Naive thymus-derived CD8-positive, alpha-beta T cell (primary cell): ENCODE measurements at places on chromosomes 7 and 10. TPM values are rescaled to one million over a fixed set of nuclear protein-coding genes. Genes with fewer than 3 reads are reported as not detected.

MPP7 gene
- 26.6 TPM for total RNA-seq

TUBB8 gene
- total RNA-seq = not detected

CALML5 gene
- not detected for total RNA-seq

SPDYE11 gene
- not detected for total RNA-seq

ARPC1B gene
- 165 TPM for total RNA-seq

STARD3NL gene
- 12.8 TPM for total RNA-seq

DLX5 gene
- total RNA-seq = not detected

LRRC4 gene
- 0.22 TPM for total RNA-seq

ATG9B gene
- 42.2 TPM for total RNA-seq

STEAP4 gene
- total RNA-seq = not detected

TMEM229A gene
- total RNA-seq = not detected

CALN1 gene
- not detected for total RNA-seq

CCDC172 gene
- total RNA-seq = not detected

AKR1C1 gene
- 3.4 TPM for total RNA-seq

CH25H gene
- not detected for total RNA-seq

FGL2 gene
- total RNA-seq = 6.1 TPM

FKBP6 gene
- not detected for total RNA-seq

DENND2A gene
- 0.10 TPM for total RNA-seq

TAC1 gene
- total RNA-seq = not detected

TRA2A gene
- total RNA-seq = 155 TPM

AKR1D1 gene
- not detected for total RNA-seq

PRXL2A gene
- 11.6 TPM for total RNA-seq

MRLN gene
- total RNA-seq = not detected

GOT1 gene
- total RNA-seq = 14.7 TPM

PNLIPRP2 gene
- total RNA-seq = not detected

PIK3AP1 gene
- total RNA-seq = 5.2 TPM

PRSS37 gene
- not detected for total RNA-seq

BAMBI gene
- 0.19 TPM for total RNA-seq

CFAP46 gene
- total RNA-seq = not detected
